Glomerular endothelial cell (primary cell): ENCODE measurements at places on chromosomes 11 and 22. TPM values are rescaled to one million over a fixed set of nuclear protein-coding genes. Genes with fewer than 3 reads are reported as not detected.

DCHS1 gene
- 89.7 and 177 TPM in 2 replicates for total RNA-seq

DNA sequence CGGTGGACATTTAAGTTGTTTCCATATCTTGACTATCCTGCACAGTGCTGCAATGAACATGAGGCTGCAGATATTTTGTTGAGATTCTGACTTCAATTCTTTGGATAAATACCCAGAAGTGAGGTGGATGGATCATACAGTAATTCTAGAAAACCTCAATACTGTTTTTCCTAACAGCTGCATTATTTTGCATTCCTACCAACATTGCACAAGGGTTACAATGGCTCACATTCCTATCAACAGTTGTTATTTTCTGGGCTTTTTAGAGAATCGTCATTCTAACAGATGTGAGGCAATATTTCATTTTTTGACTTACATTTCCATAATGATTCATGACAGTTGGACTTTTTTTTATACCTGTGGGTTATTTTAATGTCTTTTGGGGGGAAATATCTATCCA lies 716.9 kb upstream of the ANO3 start:
- DNase-seq: no peak

DNA sequence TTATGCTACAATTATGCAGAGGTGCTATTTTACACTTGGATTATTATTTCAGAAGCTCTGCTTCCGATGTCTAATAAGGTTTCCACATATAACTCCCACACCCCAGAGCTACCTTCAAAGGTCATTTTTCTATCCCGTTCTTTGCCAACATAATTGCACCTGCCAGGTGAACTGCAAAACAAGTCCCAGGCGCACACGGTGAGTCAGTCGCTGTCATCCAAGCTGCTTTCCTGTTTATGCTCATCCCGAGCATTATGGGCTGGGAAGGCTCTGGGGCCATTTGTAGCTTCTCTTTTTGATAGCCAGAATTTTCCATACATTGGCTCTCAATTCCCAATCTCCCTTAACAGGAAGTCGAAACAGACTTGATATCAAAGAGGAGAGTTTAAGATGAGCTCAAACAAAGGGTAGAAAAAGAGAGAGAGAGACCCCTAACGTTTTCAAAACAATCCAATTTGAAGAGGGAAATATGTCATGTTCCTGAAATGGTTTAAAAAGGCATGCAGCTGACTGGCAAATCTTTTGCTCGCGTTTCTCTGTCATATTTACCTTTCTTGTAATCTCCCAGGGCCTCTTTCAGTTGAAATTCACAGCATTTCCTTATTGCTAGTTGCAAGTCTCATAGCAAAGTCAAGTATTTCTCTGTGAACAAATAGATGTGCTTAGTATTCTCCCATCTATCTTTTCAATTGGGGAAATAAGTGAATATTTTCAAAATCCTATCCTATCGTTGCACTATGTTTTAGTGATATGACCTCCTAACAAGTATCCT lies 815.9 kb downstream of the KCNA4 start:
- no peak for DNase-seq

GRCh38 chr22:42185915-42186439 lies 55.4 kb upstream of the CYP2D6 start:
- DNase-seq: no peak
